ENCODE measurements at places on chromosomes 3 and 15.

GRCh38 chr15:35351059-35351458 lies 194.9 kb downstream of the DPH6 start:
- DNase-seq = no peak

DNA sequence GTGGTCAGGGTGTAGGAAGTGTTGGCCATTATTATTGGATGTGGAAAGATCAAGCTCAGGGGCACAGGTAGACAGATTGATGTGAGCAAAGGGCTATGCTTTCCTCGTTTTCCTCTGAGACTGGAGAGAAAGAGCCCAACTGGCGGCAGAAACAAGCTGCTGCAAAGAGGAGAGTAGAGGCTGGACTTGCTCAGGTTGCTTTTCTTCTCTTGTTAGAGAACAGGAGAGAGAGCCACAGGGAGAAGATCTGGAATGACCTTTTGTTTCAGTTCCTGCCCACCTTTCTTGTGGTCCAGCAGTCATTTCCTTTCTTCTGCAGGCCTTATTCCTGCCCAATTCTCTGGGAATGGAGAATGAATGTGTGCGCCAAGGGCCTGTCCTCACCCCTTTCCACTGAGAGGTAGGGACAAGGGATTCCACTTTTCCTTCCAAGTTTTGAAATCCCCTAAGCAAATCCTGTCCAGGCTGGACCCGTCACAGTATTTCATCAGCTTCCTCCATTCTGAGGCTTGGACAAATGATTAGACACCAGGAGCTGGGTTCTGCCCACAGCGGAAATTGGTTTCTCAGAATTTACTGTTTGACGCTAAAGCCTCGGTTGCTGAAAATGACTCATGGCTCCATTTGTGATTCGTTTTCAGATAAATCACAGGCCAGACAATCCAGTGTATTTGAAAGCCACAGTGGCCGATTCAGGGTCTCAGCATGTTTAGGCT lies 16.1 kb downstream of the ZNF80 start:
- no peak for DNase-seq

DNA sequence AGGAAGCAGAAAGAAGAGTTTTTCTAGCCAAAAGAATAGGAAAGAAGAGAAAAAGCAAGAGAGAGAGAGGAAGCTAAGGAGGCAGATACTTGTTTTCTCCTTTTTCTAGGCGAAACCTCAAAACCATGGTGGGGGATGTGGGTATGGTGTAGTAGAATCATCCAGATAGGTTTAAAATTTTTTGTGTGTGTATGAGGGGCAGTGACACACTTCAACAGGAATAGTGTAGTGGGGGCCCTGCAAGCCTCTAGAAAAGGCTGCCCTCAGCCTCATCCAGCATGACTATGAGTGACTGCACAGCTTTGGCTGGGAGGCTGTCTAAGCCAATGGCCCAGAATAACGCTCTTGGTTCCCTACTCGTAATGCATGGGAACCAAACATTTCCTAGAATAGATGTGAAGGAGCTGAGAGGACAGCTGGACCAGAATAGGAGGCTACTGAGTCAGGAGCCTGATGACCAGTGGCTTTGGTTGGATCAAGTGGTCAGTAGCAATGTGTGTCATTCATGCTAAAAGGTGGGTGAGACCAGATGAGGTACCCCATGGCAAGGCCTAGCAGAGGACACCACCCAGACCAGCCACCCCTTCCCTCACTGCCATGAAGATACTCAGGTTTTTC lies 24.4 kb downstream of the MOBP start:
- DNase-seq = no peak

GRCh38 chr3:128491691-128491940 lies 1.4 kb downstream of the GATA2 start:
- peak; percentile 15 for DNase-seq

- no peak for DNase-seq
These were observed 20.1 kb upstream of the TSEN2 start for GRCh38 chr3:12464181-12464580.

DNA sequence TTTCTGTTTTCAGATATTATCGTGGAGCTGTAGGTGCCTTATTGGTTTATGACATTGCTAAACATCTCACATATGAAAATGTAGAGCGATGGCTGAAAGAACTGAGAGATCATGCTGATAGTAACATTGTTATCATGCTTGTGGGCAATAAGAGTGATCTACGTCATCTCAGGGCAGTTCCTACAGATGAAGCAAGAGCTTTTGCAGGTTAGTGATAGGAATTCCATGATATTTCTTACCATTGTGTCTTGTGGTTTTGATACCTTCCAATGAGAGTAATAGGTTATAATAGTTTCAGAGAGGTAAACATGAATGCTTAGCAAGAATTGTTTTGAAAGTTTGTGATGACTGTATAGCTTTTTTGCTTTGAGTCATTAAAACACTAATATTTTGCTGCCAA lies 8.5 kb downstream of the RAB11A start:
- DNase-seq = no peak

DNA sequence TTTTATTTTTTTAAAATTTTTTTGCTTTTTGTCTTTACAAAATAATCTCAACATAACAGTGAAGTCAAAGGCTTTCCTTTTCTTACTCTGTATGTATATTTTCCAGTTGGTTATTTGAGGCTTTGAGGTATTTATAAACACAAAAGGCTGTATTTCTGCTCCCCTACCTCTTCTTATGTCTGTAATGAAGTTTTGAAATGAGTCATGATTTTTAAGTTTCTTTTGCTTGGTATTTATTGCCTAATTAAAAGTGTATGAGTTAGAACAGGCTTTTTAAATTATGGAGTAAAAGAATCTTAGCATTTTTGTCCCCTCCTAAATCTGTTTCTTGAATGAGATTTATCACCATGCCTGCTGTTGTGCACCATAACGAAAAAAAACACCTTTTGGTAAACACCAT lies 66.0 kb downstream of the DCUN1D1 start:
- no peak for DNase-seq

DNA sequence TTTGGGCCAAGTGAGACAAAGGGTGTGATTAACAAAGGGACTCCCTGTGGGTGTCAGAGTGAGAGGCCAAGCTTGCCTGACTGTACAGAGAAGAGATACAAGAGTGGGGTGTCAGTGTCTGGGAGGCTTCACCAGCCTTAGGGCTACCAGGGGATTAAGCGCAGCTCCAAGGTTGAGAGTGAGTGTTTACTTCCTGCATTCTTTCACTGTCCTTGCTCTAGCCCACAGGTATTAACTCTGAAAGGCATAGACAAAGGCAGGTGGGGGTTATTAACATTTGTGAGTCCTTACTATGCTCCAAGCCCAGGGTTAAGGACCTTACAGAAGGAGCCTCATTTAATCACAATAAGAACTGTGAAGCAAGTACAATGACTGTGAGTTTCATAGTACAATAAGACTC lies 107.6 kb downstream of the IL20RB start:
- DNase-seq = no peak

GRCh38 chr15:60525341-60526039 lies 46.5 kb upstream of the ICE2 start:
- no peak for DNase-seq

DNA sequence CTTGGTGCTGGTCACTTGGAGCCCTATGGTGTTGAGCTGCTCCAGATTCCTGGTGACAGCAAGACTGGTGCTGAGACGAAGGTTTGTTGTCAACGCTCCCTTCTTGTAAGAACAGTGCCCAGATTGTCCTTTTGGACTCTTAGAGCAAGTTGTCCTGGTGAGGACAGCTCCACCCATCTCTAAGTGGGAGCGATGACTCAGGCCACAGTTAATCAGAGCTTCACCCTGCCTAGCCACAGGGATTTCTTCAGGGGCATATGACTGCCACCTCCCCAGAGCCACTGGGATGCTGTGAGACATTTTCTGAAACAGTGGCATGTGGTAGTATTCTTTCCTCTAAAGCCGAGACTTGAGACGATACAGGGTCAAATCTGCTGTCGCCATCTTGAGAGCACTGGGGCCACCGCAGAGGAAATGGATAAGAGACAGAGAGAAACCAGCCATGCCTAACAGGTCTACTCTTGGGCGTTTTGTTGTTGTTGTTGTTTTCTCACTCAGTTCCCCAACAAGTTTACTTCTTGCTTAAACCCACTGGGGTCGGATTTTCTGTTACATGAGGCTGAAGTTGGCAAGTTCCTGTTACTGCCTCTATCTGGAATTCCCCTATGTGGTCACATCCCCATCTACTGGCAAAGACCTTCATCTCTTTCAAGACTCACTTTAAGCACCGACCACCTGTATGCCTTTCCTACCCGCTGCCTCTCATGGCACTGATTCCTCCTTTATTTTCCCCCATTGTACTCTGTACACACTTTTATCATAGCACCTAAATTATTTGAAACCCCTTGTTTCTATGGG lies 16.0 kb upstream of the PCOLCE2 start:
- peak; percentile 7 for DNase-seq

DNA sequence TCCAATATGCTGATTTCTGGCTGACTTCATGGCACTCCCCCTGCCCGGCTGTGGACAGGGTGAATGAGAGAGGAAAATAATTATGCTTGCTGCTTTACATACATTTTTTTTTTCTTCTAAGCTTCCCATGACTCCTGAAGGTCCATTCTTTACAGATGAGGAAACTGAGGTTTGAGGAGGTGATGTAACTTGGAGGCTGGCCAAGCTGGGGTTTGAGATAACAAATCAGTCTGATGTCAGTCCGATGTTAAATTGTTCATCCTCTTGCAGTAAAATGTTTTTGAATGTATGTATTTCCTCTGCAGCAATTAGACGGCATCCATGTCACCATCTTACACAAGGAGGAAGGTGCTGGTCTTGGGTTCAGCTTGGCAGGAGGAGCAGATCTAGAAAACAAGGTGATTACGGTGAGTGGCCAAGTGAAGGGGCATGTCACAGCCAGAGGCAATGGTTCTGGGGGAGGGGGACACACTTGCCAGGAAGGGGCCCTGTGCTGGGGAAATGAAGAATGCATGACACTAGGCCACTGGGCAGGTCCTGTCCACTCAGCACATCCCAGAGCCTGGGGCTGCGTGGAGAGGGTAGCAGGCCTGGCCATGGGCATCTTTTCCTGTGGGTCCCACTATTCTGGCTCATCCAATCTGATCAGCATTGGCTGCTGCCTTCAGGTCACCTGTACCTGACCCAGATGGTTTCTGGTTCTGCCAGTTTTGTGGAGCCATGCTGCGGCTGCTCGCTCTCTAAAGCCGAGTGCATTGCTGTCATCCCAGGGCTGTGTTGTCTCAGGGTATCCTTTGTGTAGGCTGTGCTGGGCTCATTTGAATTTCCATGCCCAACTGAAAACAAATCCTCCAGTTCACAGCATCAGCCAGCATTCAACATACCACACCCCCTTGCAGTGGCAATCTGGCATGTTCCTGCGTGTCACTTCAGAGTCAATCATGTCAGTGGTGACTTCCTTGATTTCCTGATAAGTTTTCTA lies 20.4 kb downstream of the STARD5 start:
- DNase-seq = no peak

DNA sequence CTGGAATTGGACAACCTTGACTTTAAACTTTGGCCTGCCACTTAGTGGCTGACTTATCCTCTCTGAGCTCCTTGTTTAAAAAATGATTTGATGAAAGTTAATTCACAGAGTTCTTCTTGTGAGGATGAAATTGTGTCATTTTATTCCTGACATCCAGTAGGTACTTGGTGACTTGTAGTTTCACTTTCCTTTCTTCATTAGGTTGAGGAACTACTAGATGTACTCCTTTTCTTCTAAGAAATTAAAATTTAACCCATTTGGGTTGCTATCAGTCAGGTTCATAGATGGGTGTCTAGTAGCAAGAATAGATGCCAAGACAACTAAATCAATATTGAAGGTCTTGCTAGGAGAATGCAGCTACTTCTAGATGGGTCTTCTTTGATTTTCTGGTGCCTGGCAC lies 5.2 kb downstream of the NR1D2 start:
- DNase-seq = no peak

GRCh38 chr3:65831733-65832425 lies 206.8 kb downstream of the MAGI1 start:
- peak; percentile 39 for DNase-seq

GRCh38 chr3:56921573-56922453 lies 120.1 kb upstream of the ARHGEF3 start:
- no peak for DNase-seq

GRCh38 chr3:105790534-105790933 lies 78.3 kb downstream of the CBLB start:
- no peak for DNase-seq

DNA sequence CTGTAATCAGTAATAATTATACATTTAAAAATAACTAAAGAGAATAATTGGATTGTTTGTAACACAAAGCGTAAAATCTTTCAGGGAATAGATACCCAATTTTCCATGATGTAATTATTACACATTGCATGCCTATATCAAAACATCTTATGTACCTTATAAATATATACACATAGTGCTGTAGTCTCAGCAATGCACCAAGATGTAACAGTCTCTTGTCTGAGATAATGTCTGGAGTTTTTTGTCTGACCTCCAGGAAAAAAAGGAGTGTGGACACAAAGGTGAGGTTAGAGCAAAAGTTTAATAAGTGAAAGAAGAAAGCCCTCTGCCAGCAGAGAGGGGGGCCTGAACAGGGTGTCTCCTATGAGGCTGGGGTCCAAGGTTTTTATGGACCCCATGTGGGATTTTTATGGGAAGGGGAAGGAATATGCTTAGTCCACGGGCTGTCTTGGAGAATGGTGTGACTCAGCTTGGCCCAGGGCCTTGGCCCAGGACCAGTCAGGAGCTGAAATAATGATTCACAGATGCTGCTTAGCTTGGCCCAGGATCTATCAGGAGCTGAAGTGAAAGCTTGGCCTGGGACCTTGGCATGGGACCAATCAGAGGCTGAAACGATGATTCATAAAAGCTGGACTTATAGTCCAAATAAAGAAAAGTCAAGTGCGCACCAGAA lies 545.0 kb downstream of the ZPLD1 start:
- DNase-seq = no peak

DNA sequence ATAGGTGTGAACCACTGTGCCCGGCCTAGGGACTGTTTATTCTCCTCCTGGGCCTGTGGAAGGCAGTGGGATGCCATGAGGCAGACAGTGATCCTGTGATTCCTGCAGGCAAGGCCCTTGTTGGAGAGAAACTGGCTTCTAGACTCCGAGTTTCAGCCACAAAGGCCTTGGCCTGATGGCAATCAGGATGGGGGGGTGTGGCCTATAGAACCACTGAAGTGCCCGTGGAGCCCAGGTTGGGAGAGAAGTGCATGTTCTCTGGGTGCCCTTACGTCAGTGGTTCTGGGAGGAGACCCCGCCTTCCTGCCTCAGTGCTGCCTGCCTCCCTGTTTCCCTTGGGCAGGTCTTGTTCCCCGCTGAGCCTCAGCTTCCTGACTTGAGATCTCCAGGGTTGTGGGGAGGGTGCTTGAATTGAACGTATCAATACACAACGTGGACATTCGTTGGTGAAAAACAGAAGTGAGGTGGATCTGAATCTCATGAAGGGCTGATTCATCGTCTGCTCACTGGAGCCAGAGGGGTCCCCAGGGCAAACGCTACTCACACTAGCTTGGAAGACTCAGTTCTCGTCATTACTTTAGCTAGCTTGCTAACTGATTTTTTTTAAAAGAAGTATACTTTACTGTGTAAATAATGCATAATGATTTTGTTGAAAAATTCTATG lies 31.8 kb downstream of the IRAK2 start:
- DNase-seq = no peak

All from A673 (cell line).